ENCODE measurements at places on chromosomes 12 and 14. TPM values are rescaled to one million over a fixed set of nuclear protein-coding genes. Genes with fewer than 3 reads are reported as not detected.

Gene OR6C65
- not detected for total RNA-seq

Gene RASSF8
- 128 TPM for total RNA-seq

Gene CHGA
- total RNA-seq = not detected

Gene RTN1
- total RNA-seq = 0.27 TPM

Gene EML1
- total RNA-seq = 80.3 TPM

Gene SYCP3
- total RNA-seq = 0.18 TPM

Gene TSHR
- not detected for total RNA-seq

Gene FSCB
- 1.4 TPM for total RNA-seq

Gene TAS2R10
- not detected for total RNA-seq

Gene PMCH
- 0.27 TPM for total RNA-seq

Gene RD3L
- total RNA-seq = not detected

Gene ADAMTS20
- not detected for total RNA-seq

Gene STYK1
- not detected for total RNA-seq

Gene NUAK1
- total RNA-seq = 3.0 TPM

Gene ANG
- total RNA-seq = 4.8 TPM

Gene PTPRQ
- total RNA-seq = 32.1 TPM

Gene TMCC3
- total RNA-seq = 0.65 TPM

Gene PNP
- 14.7 TPM for total RNA-seq

Gene ASB2
- total RNA-seq = 0.49 TPM

Gene CLECL1
- total RNA-seq = not detected

Gene ESRRB
- total RNA-seq = not detected

Gene AKAP6
- 2.2 TPM for total RNA-seq

Gene MYO1H
- total RNA-seq = not detected

Gene LMNTD1
- total RNA-seq = not detected

Gene TMTC1
- total RNA-seq = 12.8 TPM

Gene TBC1D30
- total RNA-seq = 0.98 TPM

Gene LPAR5
- not detected for total RNA-seq

Gene CFAP73
- not detected for total RNA-seq

Gene CNTN1
- total RNA-seq = 0.27 TPM

Gene VASH1
- total RNA-seq = 4.4 TPM

Gene LALBA
- total RNA-seq = not detected

Gene TAC3
- not detected for total RNA-seq

Gene CLEC2A
- not detected for total RNA-seq

Gene KRT2
- not detected for total RNA-seq

Gene PTHLH
- 1.6 TPM for total RNA-seq

Gene DHH
- 0.41 TPM for total RNA-seq

Gene SERPINA9
- total RNA-seq = not detected

Gene MYF5
- not detected for total RNA-seq

Gene OR10G3
- total RNA-seq = not detected

Gene GAPDH
- total RNA-seq = 5,776 TPM

Gene LTBP2
- total RNA-seq = 157 TPM

Gene AMN
- not detected for total RNA-seq
